ENCODE measurements at places on chromosomes 7 and 10. TPM values are rescaled to one million over a fixed set of nuclear protein-coding genes. Genes with fewer than 3 reads are reported as not detected.

DNA sequence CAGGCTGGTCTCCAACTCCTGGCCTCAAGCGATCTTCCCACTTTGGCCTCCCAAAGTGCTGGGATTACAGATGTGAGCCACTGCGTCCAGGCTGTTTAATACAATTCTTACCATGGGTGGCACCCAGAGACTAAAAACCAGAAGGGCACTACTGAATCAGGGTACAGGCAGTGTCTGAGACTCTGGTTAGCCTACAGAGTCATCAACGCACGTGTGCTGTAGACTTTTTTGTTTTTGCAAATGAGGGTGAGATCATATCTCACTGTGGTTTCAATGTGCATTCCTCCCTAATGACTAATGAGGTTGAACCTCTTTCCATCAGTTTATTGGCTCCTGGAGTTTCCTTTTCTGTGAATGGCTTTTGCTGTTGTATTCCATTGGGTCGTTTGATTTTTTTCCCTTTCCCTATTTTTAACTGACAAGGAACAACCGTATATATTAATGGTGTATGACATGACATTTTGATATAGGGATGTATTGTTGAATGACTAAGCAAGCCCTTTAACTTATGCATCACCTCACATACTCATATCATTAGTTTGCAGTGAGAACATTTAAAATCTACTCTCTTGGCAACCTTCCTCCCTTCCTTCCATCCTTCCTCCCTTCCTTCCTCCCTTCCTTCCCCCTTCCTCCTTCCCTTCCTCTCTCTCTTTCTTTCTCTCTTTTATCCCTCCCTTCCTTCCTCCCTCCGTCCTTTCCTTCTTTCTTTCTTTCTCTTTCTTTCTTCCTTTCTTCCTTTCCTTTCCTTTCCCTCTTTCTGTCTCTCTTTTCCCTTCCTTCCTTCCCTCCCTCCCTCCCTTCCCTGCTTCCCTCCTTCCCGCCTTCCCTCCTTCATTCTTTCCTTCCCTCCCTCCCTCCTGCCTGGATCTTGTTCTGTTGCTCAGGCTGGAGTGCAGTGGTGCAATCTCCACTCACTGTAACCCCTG, 9.3 kb upstream of the TMEM270 start:
- no peak overlapping the region for H3K4me3 ChIP-seq
- no peaks in the 10 kb centered on the region for H3K27me3 ChIP-seq
- H3K36me3 ChIP-seq = no peaks in the 10 kb centered on the region
- no peak for DNase-seq
- no peaks in the 10 kb centered on the region for H3K4me1 ChIP-seq

DNA sequence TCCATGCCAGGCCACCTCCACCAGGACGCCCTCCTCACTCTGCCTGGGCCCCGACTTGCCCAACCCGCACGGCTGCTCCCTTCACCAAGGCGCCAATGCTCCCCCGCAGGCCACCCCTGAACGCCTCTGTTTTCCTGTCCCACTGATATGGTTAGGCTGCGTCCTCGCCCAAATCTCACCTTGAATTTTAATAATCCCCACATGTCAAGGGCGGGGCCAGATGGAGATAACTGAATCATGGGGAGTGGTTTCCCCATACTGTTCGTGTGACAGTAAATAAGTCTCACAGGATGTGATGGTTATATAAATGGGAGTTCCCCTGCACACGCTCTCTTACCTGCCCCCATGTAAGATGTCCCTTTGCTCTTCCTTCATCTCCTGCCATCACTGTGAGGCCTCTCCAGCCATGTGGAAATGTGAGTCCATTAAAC, 29.8 kb downstream of the RSU1 start:
- H3K36me3 ChIP-seq = no peaks in the 10 kb centered on the region
- H3K27ac ChIP-seq = no peak overlapping the region
- no peaks in the 10 kb centered on the region for H3K4me1 ChIP-seq
- no peak for DNase-seq
- H3K27me3 ChIP-seq = no peaks in the 10 kb centered on the region
- no peak overlapping the region for H3K4me3 ChIP-seq

- H3K27ac ChIP-seq = no peak overlapping the region
- no peaks in the 10 kb centered on the region for H3K27me3 ChIP-seq
- H3K36me3 ChIP-seq = no peaks in the 10 kb centered on the region
- no peak overlapping the region for H3K4me3 ChIP-seq
- no peak for DNase-seq
- H3K4me1 ChIP-seq = no peaks in the 10 kb centered on the region
These were observed 52.8 kb upstream of the CHST3 start for GRCh38 chr10:71911296-71911953.

- H3K4me1 ChIP-seq = peaks cover 18% of the 10 kb centered on the region
- no peak overlapping the region for H3K4me3 ChIP-seq
- H3K27me3 ChIP-seq = no peaks in the 10 kb centered on the region
- DNase-seq = peak; percentile 54
These were observed 3.9 kb upstream of the FAS start for GRCh38 chr10:88986549-88987242.

DNA sequence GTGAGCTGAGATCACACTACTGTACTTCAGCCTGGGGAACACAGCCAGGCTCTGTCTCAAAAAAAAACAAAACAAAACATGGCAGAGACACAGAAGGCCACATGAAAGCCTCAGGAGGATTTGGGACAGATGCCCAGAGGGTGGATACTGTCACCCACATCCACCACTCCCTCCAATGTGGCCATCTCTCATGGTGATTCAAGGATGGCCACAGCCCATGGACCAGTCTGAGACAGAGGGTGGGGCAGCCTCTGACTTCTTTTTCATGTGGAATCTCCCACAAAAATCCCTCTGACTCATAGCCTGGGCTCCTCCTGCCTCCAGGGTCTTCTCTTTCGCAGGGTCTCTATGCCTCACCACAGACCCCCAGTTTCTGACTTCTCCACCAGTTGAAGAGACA, 59.0 kb upstream of the GTF2I start:
- no peaks in the 10 kb centered on the region for H3K27me3 ChIP-seq
- H3K4me3 ChIP-seq = no peak overlapping the region
- H3K27ac ChIP-seq = no peak overlapping the region
- no peaks in the 10 kb centered on the region for H3K36me3 ChIP-seq
- DNase-seq = no peak

- H3K4me1 ChIP-seq = no peaks in the 10 kb centered on the region
- DNase-seq = no peak
- H3K27me3 ChIP-seq = no peaks in the 10 kb centered on the region
These were observed 313.1 kb downstream of the CALN1 start for GRCh38 chr7:72098807-72099580.

ACTA2 gene
- 398 TPM for total RNA-seq
